ENCODE measurements at places on chromosomes 12 and 14.

DNA sequence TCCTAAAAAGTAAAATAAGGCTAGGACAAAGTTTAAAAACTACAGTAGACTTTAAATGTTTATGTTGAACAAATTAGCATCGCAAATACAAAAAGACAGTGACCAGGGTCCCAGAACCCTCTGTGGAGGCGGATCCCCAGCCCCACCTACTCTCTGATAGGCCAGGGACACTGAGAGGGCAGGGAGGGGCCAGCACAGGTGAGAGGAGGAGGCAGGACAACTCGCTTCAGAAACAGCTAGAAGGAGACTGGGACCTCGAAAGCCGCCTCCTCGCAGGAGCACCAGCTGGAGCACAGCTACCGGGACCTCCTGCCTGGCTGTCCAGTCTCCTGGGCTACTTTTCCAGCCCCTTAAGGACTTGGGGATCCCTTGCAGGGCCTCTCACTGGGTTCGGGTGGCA, 992 bp downstream of the DNAH10 start:
- DNase-seq = peak; percentile 10

GRCh38 chr12:15677228-15677627, 112.0 kb downstream of the EPS8 start:
- no peak for DNase-seq

DNA sequence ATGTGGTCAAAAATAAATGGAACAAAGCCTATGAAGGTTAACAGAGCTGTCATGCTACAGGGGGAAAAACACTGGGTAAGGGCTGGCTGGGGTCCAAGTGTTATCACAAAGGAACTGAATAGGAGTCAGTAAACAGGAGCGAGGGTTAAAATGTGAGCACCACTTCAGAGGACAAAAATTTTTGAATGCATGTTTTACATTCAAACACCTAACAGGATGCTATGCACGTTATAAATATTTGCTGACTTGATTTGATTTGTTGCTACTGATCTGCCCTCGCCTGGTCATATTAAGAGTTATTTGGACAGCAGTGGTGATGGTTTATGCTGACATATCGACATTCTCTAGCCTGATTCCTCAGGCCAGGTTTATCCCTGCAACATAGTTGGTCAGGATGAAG, 7.4 kb upstream of the KTN1 start:
- peak; percentile 13 for DNase-seq

- no peak for DNase-seq
Measured at GRCh38 chr12:26872625-26873024, 39.6 kb upstream of the ITPR2 start.

DNA sequence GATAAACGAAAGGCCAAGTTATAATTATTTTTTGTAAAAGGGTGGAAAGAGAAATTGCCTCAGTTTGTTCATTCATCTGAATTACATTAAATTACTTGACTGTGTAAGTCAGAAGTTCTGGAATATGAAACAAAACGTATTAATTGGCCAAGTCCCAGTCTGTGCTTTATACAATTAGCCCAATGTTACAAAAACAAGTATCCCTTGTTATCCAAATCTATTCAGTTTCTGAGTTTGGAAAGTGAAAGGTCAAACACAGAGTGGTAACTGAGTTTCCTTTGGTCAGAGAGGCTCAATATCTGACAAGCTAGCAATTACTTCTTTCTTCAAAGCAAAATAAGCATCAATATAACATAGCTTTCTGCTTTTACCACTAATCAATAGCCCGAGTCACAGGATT, 62.6 kb downstream of the SPPL3 start:
- DNase-seq = no peak

DNA sequence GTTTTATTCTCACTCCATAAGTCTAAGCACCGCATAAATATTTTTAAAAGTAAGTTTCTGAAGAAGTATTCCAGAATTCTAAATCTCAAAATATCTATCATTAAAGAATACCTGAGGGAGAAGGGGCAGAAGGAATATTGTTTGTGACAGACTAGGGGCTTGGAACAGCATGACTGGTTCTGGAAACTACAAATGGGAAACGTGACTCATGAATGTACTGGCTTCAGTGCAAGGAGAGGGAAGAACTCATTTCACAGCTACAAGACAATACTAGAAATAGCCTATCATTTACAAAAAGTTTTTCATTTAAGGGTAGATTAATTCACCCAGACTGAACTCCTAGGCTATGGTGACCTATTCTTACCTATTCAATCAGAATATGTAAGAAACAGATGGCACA, 121.3 kb downstream of the SLC25A21 start:
- no peak for DNase-seq

DNA sequence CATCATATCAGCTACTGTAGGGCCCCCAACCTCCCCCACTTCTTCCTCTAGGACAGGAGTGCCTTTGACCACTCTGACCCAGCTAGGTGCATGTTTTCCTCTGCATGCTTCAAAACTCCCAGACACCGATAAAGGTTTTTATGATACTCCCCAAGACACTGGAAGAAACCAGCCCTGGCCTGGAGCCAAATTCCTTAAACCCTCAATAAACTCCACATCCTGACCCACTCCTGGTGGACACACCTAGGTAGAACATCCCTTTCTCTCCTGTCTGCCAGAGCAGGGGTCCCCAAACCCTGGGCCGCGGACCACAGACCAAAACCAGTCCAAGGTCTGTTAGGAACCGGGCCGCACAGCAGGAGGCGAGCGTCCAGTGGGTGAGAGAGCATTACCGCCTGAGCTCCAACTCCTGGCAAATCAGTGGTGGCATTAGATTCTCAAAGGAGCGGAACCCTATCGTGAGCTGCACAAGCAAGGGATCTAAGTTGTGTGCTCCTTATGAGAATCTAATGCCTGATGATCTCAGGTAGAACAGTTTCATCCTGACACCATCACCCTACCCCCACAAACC, 49.6 kb downstream of the NT5DC3 start:
- no peak for DNase-seq

GRCh38 chr12:132881818-132882217, 5.6 kb downstream of the CHFR start:
- DNase-seq = no peak

DNA sequence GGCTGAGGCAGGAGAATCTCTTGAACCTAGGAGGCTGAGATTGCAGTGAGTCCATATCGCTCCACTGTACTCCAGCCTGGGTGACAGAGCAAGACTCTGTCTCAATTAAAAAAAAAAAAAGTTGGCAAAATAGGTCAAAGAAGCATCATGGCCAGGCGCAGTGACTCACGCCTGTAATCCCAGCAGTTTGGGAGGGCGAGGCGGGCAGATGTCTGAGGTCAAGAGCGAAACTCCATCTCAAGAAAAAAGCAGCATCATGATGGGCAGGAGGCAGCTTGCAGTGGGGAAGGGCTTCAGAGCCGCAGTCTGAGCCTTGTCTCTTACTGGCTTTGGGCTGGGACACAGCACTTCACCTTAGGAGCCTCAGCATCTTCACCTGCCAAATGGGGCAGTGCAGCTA, 21.4 kb downstream of the TEAD4 start:
- no peak for DNase-seq

DNA sequence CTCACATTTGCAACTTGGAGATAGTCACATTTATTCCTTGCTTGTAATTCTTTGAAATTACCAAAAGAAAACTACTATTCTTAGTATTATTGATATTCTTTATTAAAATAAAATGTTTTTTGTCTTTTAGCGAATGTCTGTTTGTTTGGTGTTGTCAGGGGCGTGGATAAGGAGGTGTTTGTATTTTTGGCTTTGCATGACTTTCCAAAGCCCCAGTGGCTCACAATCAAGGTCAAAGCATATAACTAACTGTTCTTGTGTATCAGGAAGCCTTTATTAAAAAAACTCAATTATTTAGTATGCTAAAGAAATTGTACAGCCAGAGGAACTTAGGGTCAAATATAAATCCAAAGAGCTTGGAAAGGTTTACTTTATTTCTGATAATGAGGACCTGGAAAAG, 17.9 kb downstream of the GPHB5 start:
- DNase-seq = no peak

- no peak for DNase-seq
Measured at GRCh38 chr12:19880721-19881120, 441.4 kb downstream of the AEBP2 start.

- DNase-seq = no peak
Measured at GRCh38 chr12:3832738-3833137, 40.5 kb downstream of the PARP11 start.

GRCh38 chr14:91935586-91935985, 11.9 kb downstream of the FBLN5 start:
- DNase-seq = no peak

- DNase-seq = peak; percentile 48
Measured at GRCh38 chr14:51176839-51177238, 63.2 kb upstream of the TMX1 start.

DNA sequence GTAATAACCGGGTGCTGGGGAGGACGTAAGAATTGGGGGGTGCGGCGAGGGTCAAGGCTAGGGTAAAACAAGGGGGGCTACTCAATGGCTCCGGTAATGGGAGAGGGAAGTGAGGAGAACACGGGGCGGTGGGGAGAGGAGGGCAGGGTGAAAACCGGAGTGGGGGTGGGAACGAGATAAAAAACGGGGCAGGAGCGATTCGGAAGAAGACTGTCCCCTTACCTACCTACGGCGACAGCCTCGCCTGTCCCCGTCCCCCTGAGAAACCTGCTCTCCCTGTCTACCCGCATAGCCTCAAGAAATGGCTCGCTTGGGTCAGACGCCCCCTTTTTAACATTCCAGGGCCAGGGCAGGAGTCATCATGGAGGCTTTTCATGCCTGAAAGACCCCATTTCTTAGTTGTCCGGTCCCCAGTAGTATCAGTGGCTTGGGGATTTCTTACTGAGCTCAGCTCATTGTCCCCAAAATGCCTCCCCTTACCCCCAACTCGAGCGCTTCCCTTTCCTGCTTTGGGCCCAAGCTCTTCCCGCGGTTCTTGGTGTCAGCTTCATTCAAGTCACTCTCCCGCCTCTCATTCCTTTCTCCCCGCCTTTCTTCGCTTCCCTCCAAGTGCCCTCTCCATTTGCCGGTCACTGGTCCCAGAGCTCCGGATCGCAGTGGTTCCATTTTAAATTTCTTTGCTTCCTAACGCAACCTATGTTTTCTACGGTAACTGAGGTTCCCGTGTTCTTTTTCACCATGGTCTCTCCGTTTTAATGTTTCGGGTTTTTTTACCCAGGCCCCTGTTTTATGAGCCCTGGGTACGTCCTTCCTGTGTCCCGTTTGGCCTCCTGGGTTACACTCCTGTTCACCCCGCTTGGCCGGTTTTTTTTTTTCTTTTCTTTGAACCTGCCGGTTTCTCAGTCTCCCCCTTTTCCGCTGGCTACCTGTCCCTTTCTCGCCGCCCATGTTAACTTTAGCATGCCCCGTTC, 1.2 kb upstream of the WSB2 start:
- DNase-seq = peak; percentile 16

- no peak for DNase-seq
Measured at GRCh38 chr12:1050059-1050707, 59.2 kb downstream of the ERC1 start.

GRCh38 chr12:128969480-128970055, 116.3 kb downstream of the GLT1D1 start:
- peak; percentile 31 for DNase-seq

All from NCI-H2171 treated with DMSO at 0.1 percent for 48 hours (cell line).